Muscle of arm (tissue), 14 donors: ENCODE measurements at places on chromosomes 5 and 9.
A peak's percentile ranks its signal among the peaks of the same experiment; 100 is the strongest.

GRCh38 chr5:109196823-109197160 is 213.0 kb downstream of the PJA2 start:
- no peak for DNase-seq

DNA sequence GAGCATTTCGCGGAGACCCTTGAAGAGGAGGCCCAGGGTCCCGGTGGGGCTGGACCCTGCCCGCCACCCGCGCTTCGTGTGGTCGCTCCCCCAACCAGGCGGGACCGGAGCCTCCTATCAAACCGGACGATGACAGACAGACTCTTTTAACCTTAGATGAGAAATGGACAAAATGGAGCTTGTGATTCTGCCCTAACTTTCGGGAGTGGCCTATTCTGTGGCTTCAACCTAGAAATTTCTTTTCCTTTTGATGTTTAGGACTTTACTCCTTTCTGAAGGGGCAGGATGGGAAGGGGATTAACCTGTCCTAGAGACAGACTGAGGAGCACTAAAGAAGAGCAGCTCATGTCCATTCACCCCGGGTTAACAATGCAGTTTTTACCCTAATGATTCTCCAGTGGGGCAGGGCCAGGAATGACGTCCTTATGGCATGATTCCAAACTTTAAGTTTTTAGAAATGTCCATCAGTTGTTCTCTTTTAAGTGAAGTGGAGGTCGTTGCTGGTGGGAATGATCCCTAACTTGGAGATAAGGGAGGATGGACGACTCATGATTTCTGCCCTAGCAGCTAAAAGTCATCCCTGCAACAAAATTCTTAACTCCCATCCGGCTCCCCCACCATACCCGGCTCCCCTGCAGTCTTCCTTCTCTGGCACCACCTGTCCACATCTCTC is 1.0 kb downstream of the NIPSNAP3A start:
- DNase-seq, result peak; percentile 71

GRCh38 chr5:76831110-76831452 is 12.3 kb downstream of the F2RL1 start:
- DNase-seq, result no peak

GRCh38 chr5:168474319-168474718 is 12.0 kb upstream of the RARS1 start:
- DNase-seq, result no peak

- no peak for DNase-seq
These were observed 23.3 kb downstream of the KCNV2 start for GRCh38 chr9:2740616-2741015.

GRCh38 chr9:124795881-124796431 is 19.0 kb downstream of the OLFML2A start:
- no peak for DNase-seq

- DNase-seq, result no peak
These were observed 5.3 kb upstream of the TJP2 start for GRCh38 chr9:69168709-69169217.

- no peak for DNase-seq
These were observed 52.3 kb upstream of the CD180 start for GRCh38 chr5:67248703-67249589.

DNA sequence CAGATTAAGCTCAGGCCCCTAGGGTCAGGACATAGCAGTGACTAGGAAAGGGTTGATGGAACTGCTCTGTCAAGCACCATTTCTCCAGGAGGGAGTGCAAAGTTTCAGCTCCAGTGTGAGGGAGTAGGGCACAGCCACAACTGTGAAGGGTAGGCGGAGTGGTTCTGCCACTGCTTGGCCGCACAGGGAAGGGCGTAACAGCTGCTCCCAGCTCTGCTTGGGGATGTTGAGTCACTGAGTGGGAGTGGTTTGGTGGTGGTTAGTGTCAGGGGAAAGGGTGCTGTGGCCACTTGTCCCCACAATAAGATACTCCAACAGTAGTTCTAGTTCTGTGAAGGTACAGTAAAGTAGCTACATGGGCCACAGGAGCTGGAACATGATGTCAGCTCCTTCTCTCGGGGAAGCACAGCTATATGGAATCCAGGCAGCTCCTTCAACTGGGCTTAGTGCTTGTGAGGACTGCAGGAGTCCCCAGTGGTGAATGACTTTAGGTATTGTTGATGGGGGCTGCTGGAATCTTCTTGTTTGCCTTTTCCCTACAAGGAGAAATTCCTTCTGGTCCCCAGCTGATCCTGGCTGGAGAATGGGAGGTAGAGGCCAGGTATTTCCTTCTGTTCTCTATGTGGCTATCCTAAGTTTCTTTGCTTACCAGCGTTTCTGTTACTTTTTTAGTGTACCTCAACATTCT is 314.5 kb downstream of the SPATA31D1 start:
- no peak for DNase-seq

- no peak for DNase-seq
These were observed 1278.7 kb downstream of the CDH12 start for GRCh38 chr5:21574438-21574837.

DNA sequence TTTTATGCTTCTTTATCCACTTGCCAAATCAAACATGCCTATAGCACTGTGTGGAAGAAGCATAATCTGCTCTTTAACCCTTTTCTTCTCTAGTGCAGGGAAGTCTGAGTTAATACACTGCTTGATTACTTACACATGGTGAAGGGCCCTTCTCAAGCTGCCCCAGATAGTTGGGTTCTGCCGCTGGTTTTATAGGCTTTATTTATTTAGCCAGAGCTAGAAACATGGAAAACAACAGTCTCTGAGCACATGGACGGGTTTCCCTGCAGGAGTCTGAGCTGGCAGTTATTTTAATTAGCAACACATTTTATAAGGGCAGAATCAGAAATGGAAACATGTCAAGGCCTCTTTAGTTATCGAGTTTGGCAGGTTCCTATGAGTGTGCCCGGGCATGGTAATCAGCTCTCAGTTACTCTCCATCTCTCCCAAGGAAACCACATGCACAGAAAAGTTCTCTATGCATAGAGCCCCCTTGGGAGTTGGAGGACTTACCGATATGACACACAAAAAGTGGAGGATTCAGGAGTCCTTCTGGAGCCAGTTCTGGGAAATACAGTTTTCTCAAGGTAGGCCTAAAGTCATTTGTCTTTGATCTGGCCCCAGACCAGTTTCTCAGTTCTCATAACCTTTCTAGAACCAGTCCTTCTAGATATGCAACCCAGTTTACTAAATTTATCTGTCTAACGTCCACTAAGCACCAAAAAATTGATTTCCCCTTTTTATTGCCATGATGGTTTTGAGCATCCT is 564.8 kb downstream of the ACTL7B start:
- no peak for DNase-seq

GRCh38 chr5:82397741-82398320 is 119.7 kb upstream of the RPS23 start:
- DNase-seq, result no peak

- DNase-seq, result no peak
These were observed 19.2 kb downstream of the NIPAL4 start for GRCh38 chr5:157479166-157479565.

- DNase-seq, result no peak
These were observed 296.9 kb downstream of the ADAMTS6 start for GRCh38 chr5:65184780-65185179.

- DNase-seq, result no peak
These were observed 4.7 kb downstream of the EGFL7 start for GRCh38 chr9:136667214-136667939.

DNA sequence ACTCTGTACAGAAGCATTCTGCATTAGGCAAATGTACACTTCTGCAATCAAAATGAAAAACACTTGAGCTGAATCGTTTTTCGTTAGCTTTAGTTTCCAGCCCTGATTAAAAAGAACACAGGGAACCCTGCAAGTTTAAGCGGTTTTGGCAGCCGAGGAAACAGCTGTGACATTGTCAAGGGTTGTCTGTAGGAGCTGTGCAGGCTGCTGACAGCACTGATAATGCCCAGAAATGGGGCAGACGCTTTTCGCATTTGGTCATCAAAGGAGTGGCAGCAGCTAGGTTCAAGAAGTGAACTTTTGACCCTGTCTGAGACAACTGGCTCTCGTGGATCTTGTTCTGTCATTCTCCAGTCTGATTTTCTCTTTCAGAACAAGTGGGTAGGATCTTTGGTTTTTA is 165.6 kb upstream of the CCDC152 start:
- peak; percentile 49 for DNase-seq

DNA sequence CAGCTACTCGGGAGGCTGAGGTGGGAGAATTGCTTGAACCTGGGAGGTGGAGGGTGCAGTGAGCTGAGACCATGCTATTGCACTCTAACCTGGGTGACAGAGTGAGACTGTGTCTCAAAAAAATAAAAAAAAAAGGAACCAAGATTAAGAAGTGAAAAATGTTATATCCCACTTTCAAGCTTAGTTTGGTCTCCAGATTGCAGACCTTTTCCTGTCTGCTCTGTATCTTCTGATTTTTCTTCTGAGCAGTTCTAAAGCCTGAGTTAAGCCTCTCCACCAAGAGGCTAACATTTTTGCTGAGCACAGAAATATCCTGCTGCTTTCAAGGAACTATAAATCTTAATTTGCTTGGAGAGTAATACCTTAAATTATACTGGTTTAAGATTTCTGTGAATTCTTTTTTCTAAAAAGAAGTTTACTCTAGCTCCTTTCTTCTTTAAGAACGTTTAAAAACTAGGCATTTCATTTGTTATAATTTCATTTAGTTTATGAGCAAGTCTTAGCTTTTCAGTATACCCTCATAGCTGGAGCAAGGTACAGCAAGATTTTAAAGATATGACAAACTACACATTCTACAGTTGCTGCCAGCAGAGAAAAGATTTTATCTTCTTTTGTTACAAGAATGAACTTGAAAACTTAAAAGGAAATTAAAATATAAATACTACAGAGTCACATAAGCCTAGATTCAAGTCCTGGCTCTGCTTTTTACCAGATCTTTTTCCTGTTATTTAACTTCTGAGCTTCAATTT is 55.0 kb downstream of the GARNL3 start:
- DNase-seq, result no peak

GRCh38 chr9:107358986-107359385 is 75.9 kb downstream of the RAD23B start:
- DNase-seq, result no peak
